Left kidney (tissue), 8 donors: ENCODE measurements at places on chromosomes 7 and 10. TPM values are rescaled to one million over a fixed set of nuclear protein-coding genes. Genes with fewer than 3 reads are reported as not detected.
A peak's percentile ranks its signal among the peaks of the same experiment; 100 is the strongest.

The MLXIPL gene
- 4.8 TPM for polyA plus RNA-seq

DNA sequence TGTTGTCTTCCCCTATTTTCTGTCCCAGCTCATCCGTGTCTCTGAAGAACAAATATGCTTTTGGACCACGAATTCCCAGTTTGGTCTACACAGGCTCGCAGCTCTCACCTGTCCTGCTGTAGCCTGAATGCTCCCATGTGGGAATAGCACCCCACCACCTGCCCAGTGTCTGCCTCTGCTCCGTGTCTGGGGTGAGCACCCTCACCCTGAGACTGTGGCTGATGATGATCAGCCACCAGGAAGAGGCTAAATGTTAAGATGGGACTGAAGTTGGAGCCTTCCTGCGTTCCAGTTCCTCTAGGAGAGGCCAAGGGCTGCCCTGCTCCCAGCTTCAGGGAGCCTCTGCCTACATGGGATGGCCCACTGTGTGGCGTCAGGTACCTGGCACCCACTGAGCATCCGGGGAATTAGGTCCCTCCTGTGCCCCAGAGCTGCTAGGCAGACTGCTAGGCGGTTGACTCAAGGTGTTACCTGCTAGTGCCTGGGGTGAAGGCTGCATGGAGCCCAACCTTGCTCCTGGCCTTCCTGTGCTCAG is 3.7 kb downstream of the PGAM2 start:
- DNase-seq: no peak

DNA sequence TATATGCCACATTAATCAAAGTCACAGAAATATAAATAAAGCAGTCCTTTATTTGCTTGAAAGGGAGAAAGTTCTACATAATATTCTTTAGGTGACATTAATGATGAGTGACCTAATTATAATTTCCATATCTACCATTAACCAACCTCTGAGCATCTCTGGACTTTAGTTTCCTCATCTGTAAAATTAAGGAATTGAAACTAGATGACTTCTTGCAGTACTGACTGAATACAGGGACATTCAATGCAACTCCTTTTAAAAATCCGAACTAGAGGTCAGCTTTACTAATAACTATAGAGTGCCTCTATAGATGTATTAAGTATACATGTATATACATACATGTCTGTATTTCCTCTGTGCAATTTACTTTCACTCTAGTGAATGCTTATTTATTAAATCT is 3.9 kb downstream of the FMC1 start:
- no peak for DNase-seq

- DNase-seq: peak; percentile 46
Observed at GRCh38 chr7:39720586-39720985, 97.2 kb downstream of the RALA start.

The PRSS37 gene
- 0.73 TPM for polyA plus RNA-seq

DNA sequence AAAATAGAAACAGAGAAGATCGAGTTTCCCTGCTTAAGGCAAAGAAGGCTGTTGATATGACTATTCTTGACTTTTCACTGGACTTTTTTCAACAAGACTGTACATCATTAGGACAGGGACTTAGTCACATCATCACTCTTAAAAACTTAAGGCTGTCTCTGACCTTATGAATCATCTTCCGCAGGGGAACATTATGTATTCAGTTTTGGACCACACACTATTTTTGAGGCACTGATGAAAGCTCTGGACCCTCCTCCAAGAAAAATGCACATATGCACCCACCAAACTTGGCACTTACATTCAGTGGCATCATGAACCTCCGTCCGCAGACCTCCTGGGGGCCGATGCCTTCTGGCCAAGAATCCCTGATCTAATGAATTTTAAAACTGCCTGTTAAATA is 96.4 kb downstream of the CALD1 start:
- DNase-seq: no peak

DNA sequence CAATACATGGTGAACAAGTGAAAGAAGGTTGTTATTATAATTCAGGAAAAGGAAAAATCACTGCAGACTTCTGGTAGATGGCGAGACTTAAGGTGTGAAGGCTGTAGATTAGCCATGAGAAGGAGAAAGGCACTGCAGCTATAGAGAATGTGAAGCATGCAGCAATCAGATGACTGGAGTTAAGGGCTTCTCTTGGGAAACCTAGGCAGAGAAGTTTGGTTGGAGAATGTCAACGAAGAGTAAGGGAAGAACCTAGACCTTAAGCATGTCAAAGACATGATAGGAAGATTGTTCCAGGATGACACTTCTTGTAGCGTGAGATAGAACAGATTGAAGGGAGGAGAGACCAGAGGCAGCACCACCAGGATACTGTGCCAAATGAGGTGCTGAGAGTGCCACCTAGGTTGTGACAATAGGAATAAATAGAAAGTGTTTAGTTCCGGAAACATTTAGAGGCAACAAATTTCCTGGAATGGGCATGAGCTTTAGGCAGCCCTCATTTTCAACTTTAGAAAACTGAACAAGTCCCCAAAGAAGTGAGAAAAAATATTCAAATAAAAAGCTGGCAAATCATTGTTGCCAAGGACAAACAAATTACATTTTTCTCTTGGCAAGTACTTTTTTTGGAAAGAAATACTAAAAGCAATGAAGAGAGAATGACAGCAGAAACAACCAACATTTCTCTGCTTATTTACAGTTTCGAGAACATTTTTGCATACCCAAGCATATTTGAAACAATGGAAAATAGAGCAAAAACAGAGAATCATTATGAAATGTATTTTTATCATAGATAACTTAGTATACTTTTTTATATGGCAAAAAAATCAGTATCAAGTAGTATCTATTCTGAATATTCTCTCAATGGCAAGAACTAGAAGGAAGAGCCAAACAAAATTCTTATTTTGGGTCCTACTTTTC is 4.9 kb downstream of the LRRC17 start:
- no peak for DNase-seq

DNA sequence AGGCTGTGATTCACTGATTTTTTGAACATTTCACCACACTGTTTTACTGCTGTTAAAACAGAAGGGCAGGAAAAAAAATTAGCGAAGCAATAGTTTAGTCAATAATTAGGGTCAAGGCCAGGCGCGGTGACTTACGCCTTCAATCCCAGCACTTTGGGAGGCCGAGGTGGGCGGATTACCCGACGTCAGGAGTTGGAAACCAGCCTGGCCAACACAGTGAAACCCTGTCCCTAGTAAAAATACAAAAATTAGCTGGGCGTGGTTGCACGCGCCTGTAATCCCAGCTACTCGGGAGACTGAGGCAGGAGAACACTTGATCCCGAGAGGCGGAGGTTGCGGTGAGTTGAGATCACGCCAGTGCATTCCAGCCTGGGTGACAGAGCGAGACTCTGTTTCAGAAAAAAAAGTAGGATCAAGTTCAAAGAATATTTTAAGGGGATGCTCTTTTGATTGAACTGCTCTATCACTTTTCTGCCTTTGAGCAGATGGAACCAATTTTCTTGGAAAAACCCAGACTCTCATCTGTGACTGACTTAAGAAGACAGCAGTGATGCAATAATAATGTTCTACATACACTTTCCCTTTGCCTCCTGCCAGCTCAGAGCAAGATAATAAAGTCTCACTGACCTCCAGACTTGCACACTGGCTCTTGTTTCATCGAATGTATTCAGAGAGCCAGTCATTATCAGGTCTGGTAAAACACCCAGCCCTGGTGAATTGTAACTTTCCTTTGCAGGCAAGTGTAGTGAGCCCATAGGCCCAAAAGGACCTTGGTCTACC is 1.6 kb upstream of the PPA1 start:
- no peak for DNase-seq
